ENCODE measurements at places on chromosomes 2 and 18. TPM values are rescaled to one million over a fixed set of nuclear protein-coding genes. Genes with fewer than 3 reads are reported as not detected.

- H3K27me3 ChIP-seq = no peaks in the 10 kb centered on the region
- H3K27ac ChIP-seq = no peak overlapping the region
- no peak overlapping the region for H3K4me3 ChIP-seq
- DNase-seq = no peak
- peaks cover 24% of the 10 kb centered on the region for H3K4me1 ChIP-seq
Measured at GRCh38 chr2:220071696-220072095, 444.3 kb downstream of the SLC4A3 start.

DNA sequence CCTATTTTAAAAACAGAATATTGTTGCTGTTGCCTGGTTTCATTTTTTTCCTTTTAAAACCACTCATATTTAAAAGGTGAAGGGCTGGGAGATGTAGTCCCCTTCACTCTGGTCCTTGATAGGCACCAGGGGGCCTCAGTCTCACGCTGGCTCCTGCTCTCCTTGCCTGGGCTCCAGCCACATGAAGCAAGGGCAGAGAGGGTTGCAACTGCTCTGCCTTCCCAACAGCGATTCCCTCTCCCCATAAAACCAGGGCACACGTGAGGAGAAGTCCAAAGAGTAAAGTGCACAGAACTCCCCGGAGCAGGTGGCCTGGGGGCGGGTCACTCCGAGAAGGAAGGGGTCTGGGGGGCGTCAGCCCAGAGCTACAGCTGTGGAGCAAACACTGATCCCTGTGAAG lies 12.8 kb downstream of the TMEM127 start:
- H3K27ac ChIP-seq = no peak overlapping the region
- no peak for DNase-seq
- no peaks in the 10 kb centered on the region for H3K36me3 ChIP-seq
- H3K4me3 ChIP-seq = no peak overlapping the region
- H3K4me1 ChIP-seq = peaks cover 7% of the 10 kb centered on the region
- no peaks in the 10 kb centered on the region for H3K27me3 ChIP-seq

SPR gene
- 20.7 TPM for total RNA-seq

- no peak for DNase-seq
- H3K4me3 ChIP-seq = no peak overlapping the region
- no peaks in the 10 kb centered on the region for H3K4me1 ChIP-seq
- H3K27me3 ChIP-seq = no peaks in the 10 kb centered on the region
Measured at GRCh38 chr2:31008561-31009114, 129.6 kb downstream of the GALNT14 start.

DNA sequence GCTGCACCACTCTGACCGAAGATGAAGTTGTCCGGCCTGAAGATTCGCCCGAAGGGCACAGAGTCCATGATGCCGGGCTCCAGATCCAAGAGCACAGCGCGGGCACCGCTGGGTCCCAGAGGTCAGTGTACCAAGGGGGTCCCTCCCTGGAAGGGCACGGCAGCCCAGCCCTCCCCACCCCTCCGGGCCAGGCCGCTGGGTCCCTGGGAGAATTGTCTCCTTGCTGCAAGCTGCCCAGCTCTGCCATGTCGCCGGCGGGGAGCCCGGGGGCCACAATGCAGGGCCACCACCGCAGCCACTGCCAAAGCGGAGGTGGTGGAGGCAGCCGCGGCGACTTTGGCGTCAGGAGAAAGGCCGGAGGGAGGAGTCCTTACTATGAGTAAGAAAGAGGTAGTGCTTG lies 189.5 kb upstream of the CYRIA start:
- H3K4me3 ChIP-seq = no peak overlapping the region
- H3K27ac ChIP-seq = no peak overlapping the region
- H3K4me1 ChIP-seq = no peaks in the 10 kb centered on the region

- peaks cover 30% of the 10 kb centered on the region for H3K4me1 ChIP-seq
- no peak overlapping the region for H3K4me3 ChIP-seq
- DNase-seq = no peak
- H3K27ac ChIP-seq = no peak overlapping the region
- no peaks in the 10 kb centered on the region for H3K27me3 ChIP-seq
Measured at GRCh38 chr2:128500138-128500800, 181.6 kb upstream of the HS6ST1 start.

DLX1 gene
- total RNA-seq = 0.20 TPM

FOXI3 gene
- not detected for total RNA-seq

DNA sequence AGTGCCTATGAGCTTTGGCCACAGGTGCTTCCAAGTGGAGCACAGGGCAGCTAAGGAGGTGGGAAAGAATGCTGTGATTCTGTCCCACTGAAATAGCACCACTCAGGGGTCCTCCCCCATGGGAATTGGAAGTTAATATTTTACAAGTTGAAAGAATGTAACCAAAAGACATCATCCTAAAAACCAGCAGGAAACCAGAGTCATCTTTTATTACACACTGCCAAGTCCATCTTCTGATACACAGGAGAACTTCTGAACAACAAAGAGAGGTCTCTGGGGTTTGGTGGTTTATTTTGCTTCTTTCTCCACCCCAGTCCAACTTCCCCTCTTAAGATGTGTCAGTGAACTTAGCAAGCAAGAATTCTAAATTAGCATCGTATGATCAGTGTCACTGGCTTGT lies 47.7 kb downstream of the COLEC12 start:
- DNase-seq = no peak
- H3K27ac ChIP-seq = no peak overlapping the region
- no peaks in the 10 kb centered on the region for H3K36me3 ChIP-seq
- no peak overlapping the region for H3K4me3 ChIP-seq

GRCh38 chr18:36376361-36376760 lies 78.8 kb downstream of the FHOD3 start:
- DNase-seq = no peak
- no peaks in the 10 kb centered on the region for H3K4me1 ChIP-seq
- H3K27me3 ChIP-seq = no peaks in the 10 kb centered on the region
- no peak overlapping the region for H3K27ac ChIP-seq
- H3K4me3 ChIP-seq = no peak overlapping the region

GRCh38 chr2:44715671-44716081 lies 225.8 kb upstream of the SIX3 start:
- H3K4me1 ChIP-seq = no peaks in the 10 kb centered on the region
- no peaks in the 10 kb centered on the region for H3K36me3 ChIP-seq
- DNase-seq = no peak
- no peak overlapping the region for H3K27ac ChIP-seq
- no peaks in the 10 kb centered on the region for H3K27me3 ChIP-seq
- H3K4me3 ChIP-seq = no peak overlapping the region

DNA sequence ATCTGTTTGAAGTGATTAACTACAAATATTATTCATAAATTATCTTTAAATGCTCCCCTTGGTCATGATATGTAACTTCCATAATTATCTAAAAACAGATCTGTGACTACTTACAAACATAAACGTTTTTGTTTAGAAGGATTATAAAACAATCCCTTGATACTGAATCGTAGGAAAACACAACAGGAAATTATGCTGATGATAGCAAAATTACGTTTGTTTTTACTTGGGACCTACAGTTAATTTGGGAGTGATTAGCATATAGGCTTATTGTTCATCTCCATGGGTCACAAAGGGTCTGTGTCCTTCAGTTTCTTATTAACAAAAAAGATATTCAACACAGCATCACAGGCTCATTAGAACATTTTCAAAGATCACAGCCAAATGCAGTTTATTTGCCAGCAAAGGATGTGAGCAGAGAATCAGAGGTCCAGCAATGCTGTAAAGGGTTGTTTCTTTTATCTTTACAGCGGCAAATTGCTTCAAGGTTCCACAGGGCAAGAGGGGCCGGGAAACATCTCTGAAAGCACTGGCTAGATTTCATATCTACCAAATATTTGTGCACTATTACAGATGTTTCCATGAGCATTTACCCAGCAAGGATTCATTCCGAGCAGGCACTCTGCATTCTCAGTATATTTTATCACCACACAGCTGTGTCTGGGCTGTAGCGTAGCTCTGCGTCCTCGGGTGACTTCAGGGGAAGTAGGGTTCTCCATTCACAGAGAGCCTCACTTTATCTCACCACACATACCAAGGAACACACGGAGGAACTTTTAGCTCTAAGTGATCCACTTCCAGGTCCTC lies 4.1 kb downstream of the CCDC195 start:
- H3K27ac ChIP-seq = no peak overlapping the region
- no peaks in the 10 kb centered on the region for H3K4me1 ChIP-seq
- no peaks in the 10 kb centered on the region for H3K36me3 ChIP-seq
- no peak overlapping the region for H3K4me3 ChIP-seq

C1D gene
- total RNA-seq = 41.1 TPM

DNA sequence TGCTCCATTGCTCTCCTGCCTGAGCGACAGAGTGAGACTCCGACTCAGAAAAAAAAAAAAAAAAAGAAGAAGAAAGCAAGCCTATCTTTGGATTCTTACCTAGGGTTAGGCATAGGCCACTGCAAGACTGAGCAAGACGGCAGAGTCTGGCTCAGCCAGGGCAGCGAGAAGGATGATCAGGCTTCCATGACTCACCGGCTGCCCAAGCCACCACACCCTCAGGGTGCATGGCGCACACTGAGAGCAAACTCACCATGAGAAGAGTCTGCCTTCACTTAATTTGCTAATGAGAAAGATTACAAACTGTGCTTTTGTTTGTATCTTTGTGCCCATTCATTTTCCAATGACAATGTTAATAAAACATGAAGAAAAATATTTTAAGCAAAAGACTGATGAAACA lies 8.2 kb downstream of the FAM110C start:
- H3K27ac ChIP-seq = no peak overlapping the region
- no peak overlapping the region for H3K4me3 ChIP-seq
- no peaks in the 10 kb centered on the region for H3K4me1 ChIP-seq
- DNase-seq = no peak

DNA sequence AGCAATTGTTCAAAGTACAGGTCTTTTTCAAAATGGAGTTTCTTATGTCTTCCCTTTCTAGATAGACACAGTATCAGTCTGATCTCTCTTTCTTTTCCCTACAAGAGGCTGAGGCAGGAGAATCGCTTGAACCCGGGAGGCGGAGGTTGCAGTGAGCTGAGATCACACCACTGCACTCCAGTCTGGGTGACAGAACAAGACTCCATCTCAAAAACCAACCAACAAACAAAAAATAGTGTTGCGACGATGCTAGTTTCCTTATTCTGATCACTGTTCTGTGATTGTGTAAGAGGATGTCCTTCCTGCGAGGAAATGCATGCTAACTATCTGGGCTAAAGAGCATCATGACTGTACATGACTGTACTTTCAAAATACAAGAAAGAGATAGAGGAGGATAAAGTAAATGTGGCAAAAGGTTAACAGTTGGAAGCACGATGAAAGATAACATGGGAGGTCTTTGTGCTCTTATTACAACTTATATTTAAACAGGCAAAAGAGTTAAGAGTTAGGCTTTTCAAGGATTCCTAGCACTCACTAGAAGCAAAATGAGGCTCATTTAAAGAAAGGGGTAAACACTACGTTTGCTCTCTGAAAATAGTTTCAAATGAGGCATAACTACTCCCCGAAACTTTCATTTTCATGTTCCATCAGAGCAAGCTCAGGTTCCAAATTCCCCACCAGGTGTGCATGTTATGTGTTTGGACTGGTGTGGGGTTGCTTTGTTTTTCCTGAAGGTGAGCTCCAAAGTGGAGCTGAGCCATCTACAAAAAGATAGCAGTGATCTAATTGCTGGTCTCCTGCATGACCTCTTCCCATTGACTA lies 23.8 kb downstream of the SOWAHC start:
- no peak for DNase-seq
- H3K4me1 ChIP-seq = no peaks in the 10 kb centered on the region
- no peaks in the 10 kb centered on the region for H3K36me3 ChIP-seq
- no peak overlapping the region for H3K27ac ChIP-seq
- H3K4me3 ChIP-seq = no peak overlapping the region

GRCh38 chr2:172877826-172878225 lies 142.2 kb downstream of the RAPGEF4 start:
- no peak overlapping the region for H3K4me3 ChIP-seq
- H3K36me3 ChIP-seq = no peaks in the 10 kb centered on the region
- no peak for DNase-seq
- H3K27ac ChIP-seq = no peak overlapping the region
- H3K4me1 ChIP-seq = no peaks in the 10 kb centered on the region

REG3A gene
- total RNA-seq = 0.41 TPM

DNA sequence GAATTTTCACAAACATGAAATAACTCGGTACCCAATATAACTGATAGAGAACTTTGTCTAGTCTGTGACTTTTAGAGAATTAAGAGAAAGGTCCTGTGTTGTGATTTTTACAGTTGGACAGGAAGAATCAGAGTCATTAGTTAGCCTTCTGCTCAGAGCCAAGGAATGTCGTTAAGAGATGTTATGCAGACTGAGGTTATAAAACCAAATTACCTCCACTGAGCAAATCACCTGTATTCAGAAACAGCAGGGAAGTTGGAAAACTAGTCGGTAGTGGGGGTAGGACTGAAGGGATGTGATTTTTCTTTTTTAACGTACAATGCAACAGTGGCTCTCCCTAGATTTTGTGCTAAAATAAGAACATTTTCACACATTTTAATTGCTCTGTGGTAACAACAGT lies 18.5 kb downstream of the TANK start:
- H3K27ac ChIP-seq = no peak overlapping the region
- no peaks in the 10 kb centered on the region for H3K4me1 ChIP-seq
- no peaks in the 10 kb centered on the region for H3K36me3 ChIP-seq
- H3K27me3 ChIP-seq = no peaks in the 10 kb centered on the region
- DNase-seq = no peak
- H3K4me3 ChIP-seq = no peak overlapping the region

DNA sequence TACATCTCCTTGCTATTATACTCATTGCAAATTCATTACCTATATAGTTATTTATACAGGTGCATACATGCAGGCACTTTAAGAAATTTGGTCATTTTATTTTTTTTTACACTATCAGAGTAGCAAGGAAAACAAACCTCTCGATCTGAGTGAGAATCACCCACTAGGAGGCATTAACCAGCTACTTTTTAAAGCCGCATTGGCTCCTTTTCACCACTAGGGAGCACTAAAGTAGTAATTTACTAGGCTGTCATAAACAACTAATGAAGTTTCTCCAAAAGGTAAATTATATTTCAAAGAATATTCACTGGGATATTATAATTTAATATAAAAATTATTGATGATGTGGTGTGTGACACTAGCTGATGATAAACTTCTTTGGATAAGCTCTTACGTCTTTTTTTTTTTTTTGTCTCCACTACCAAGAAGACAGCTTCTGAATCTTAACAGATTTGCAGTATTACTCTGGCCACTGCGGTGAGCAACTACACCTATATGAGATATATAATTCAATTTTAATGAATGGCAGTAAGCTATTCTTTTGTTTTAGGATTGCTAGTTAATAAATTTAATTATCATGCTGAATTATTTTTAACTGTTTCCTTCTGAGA lies 101.9 kb downstream of the NOL4 start:
- DNase-seq = no peak
- H3K27me3 ChIP-seq = no peaks in the 10 kb centered on the region
- no peak overlapping the region for H3K4me3 ChIP-seq
- H3K36me3 ChIP-seq = no peaks in the 10 kb centered on the region
- H3K4me1 ChIP-seq = no peaks in the 10 kb centered on the region
- no peak overlapping the region for H3K27ac ChIP-seq

IL18RAP gene
- 0.69 TPM for total RNA-seq

- H3K4me3 ChIP-seq = no peak overlapping the region
- H3K36me3 ChIP-seq = no peaks in the 10 kb centered on the region
- H3K4me1 ChIP-seq = peaks cover 3% of the 10 kb centered on the region
- no peak for DNase-seq
Measured at GRCh38 chr18:79982736-79983135, 5.6 kb downstream of the TXNL4A start.

All from ovary (tissue), 10 donors.